ENCODE measurements at places on chromosomes 3 and 15.
A peak's percentile ranks its signal among the peaks of the same experiment; 100 is the strongest.

DNA sequence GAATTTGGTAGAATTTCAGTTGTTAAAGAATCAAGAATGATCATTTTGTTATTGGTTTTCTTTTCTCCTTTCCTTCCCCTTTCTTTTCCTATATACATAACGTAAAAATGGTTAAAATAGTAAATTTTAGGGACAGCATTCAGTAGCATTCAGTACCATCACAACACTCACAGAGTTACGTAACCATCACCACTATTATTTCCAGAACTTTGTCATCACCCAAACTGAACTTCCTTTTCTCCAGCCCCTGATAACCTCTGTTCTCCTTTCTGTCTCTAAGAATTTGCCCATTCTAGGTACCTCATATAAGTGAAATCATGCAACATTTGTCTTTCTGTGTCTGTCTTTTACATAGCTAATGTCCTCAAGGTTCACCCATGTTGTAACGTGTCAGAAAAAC, 165.3 kb downstream of the AKAP13 start:
- H3K36me3 ChIP-seq, result peaks cover 5% of the 10 kb centered on the region
- H3K4me1 ChIP-seq, result peaks cover 58% of the 10 kb centered on the region

DNA sequence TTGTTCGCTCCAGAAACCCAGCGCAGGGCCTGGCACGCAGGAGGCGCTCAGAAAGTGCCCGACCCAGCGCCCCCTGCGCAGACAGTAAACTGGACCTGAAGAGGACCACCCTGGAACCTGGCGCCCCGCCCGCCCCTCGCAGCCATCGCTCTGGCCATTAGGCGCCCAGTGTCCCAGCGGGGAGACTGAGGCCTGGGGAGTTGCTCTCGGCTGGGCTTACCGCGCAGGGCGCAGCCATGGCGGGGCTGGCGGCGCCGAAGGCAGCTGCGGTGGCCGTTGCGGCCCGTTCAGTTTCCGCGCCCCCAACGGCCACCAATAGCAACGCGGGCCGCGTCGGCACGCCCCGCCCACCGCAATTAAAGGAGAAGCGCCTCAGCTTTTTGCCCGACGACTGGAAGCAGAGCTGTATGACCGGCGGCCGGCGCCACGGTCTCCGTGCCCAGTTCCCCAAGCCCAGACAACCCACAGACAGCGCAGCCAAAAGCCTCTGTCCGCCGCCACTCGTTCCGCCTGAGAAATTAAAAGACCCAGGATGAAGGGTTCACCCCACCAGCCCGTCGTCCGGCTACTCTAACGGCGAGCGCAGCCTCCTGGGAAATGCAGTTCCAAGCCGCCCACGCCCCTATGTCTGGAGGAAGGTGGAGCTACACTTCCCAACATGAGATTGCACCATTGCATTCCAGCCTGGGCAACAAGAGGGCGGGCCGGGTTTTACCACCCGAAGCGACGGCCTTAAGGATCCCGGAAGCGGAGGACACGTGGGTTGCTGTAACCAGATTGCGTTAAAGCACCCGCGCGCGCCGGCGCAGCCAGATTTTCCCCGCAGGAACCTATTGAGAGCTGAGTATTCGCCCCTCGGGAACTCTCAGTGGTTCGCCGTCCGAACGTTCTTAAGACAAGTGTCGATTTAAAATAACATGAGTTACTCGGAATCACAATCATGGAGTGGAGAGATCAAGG, at the start of gene POC1A:
POC1A (minus strand) TSS at position 289 of the 960 bp plus-strand sequence; CDS start at position 238, 51 bp downstream.
- H3K4me3 ChIP-seq, result peak within 1 kb of the TSS; percentile 85
- peak; percentile 94 for DNase-seq
- H3K36me3 ChIP-seq, result no peaks in the 10 kb centered on the region
- H3K27me3 ChIP-seq, result no peaks in the 10 kb centered on the region
- peak within 1 kb of the TSS; percentile 88 for H3K27ac ChIP-seq

- H3K4me1 ChIP-seq, result peaks cover 8% of the 10 kb centered on the region
- H3K27ac ChIP-seq, result peak overlapping the region; percentile 99
- no peaks in the 10 kb centered on the region for H3K27me3 ChIP-seq
- peaks cover 6% of the 10 kb centered on the region for H3K36me3 ChIP-seq
Measured at GRCh38 chr15:60392986-60393790, 4.6 kb downstream of the ANXA2 start.

DNA sequence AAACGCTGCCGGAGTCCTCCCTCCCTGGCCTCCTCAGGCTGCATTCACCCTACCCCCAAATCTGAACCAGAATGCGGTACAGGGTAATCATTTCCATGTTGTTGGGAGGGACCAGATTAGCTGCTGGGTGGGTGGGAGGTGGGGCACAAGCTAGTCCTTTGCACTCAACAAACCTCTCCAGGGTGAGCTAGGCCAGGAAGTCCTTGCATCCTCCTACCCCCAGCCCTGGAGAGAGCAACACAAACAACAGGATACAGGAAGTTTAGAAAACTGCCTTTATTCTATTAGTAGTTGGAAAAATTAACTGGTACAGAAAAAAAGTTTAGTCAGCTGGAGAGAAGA, 702 bp upstream of the GPX1 start:
- H3K4me3 ChIP-seq, result peak overlapping the region; percentile 51
- H3K36me3 ChIP-seq, result peaks cover 75% of the 10 kb centered on the region
- DNase-seq, result no peak
- peak overlapping the region; percentile 91 for H3K27ac ChIP-seq

- no peaks in the 10 kb centered on the region for H3K36me3 ChIP-seq
- H3K27me3 ChIP-seq, result no peaks in the 10 kb centered on the region
- no peak overlapping the region for H3K4me3 ChIP-seq
- no peak for DNase-seq
- no peak overlapping the region for H3K27ac ChIP-seq
Measured at GRCh38 chr3:14438262-14438661, 35.9 kb downstream of the SLC6A6 start.

GRCh38 chr3:116276675-116277074, 168.6 kb downstream of the LSAMP start:
- DNase-seq, result no peak
- no peak overlapping the region for H3K4me3 ChIP-seq
- H3K27me3 ChIP-seq, result no peaks in the 10 kb centered on the region
- H3K36me3 ChIP-seq, result no peaks in the 10 kb centered on the region
- no peaks in the 10 kb centered on the region for H3K4me1 ChIP-seq

GRCh38 chr3:49826016-49826415, 12.3 kb upstream of the UBA7 start:
- H3K36me3 ChIP-seq, result no peaks in the 10 kb centered on the region
- no peak overlapping the region for H3K4me3 ChIP-seq
- no peaks in the 10 kb centered on the region for H3K27me3 ChIP-seq

DNA sequence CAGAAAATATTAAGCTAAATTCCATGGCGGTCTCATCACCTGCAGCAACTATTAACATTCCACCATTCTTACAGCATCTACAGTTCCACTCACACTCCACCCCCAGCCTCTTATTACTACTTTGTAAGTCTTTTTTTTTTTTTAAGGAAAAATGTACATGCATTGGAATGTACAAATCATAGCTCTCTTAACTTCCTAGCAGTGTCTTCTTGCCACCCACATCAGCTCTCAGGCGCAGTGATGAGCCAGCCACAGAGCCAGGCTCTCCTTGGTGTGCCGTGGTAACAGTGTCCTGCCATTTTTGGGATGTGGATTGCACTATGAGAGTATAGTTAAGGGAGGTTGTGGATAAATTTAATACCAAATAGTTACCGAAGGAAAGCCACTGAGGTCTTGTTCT, 17.8 kb downstream of the ABHD17C start:
- no peaks in the 10 kb centered on the region for H3K36me3 ChIP-seq
- no peaks in the 10 kb centered on the region for H3K4me1 ChIP-seq
- H3K27me3 ChIP-seq, result no peaks in the 10 kb centered on the region
- H3K27ac ChIP-seq, result no peak overlapping the region
- no peak for DNase-seq

GRCh38 chr3:181771120-181771519, 59.4 kb downstream of the SOX2 start:
- H3K4me3 ChIP-seq, result no peak overlapping the region
- H3K36me3 ChIP-seq, result no peaks in the 10 kb centered on the region
- no peak for DNase-seq
- no peak overlapping the region for H3K27ac ChIP-seq
- H3K27me3 ChIP-seq, result no peaks in the 10 kb centered on the region

- no peak overlapping the region for H3K4me3 ChIP-seq
- no peak for DNase-seq
- no peaks in the 10 kb centered on the region for H3K4me1 ChIP-seq
- H3K27ac ChIP-seq, result no peak overlapping the region
- no peaks in the 10 kb centered on the region for H3K27me3 ChIP-seq
- no peaks in the 10 kb centered on the region for H3K36me3 ChIP-seq
Measured at GRCh38 chr3:6097556-6097955, 763.4 kb upstream of the GRM7 start.

GRCh38 chr3:4492208-4493013, 737 bp upstream of the ITPR1 start:
- DNase-seq, result peak; percentile 30
- peak overlapping the region; percentile 84 for H3K4me3 ChIP-seq
- peaks cover 16% of the 10 kb centered on the region for H3K4me1 ChIP-seq
- H3K27me3 ChIP-seq, result no peaks in the 10 kb centered on the region
- no peaks in the 10 kb centered on the region for H3K36me3 ChIP-seq
- peak overlapping the region; percentile 56 for H3K27ac ChIP-seq

GRCh38 chr3:63921741-63922482, 9.7 kb upstream of the SCAANT1 start:
- no peak for DNase-seq
- H3K27me3 ChIP-seq, result no peaks in the 10 kb centered on the region
- H3K4me1 ChIP-seq, result peaks cover 15% of the 10 kb centered on the region
- no peak overlapping the region for H3K27ac ChIP-seq

GRCh38 chr3:19738846-19739245, 195.2 kb downstream of the EFHB start:
- H3K27me3 ChIP-seq, result no peaks in the 10 kb centered on the region
- H3K4me3 ChIP-seq, result no peak overlapping the region
- H3K4me1 ChIP-seq, result no peaks in the 10 kb centered on the region
- DNase-seq, result no peak
- no peak overlapping the region for H3K27ac ChIP-seq

DNA sequence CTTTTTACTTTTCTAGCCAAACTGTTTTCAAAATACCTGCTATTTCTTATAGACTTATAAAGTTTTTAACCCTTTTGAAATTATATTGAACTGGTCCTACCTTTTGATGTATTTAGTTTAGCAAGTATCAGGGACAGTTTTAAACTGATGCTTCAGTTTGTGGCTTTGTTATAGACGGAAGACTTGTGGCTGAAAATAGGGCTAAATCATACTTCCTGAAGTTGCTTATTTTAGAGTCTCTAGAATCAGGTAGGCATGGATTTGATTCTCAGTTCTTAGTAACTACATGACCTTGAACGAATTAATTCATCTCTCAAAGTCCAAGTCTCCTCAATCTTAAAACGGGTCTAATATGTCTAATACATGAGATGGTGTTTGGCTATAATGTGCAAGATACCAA, 322.8 kb downstream of the RAP2B start:
- no peaks in the 10 kb centered on the region for H3K36me3 ChIP-seq
- H3K27ac ChIP-seq, result no peak overlapping the region
- no peak for DNase-seq
- H3K4me1 ChIP-seq, result no peaks in the 10 kb centered on the region
- no peaks in the 10 kb centered on the region for H3K27me3 ChIP-seq

GRCh38 chr15:48402427-48403177, 71.4 kb downstream of the DUT start:
- no peaks in the 10 kb centered on the region for H3K27me3 ChIP-seq
- peaks cover 35% of the 10 kb centered on the region for H3K4me1 ChIP-seq
- no peaks in the 10 kb centered on the region for H3K36me3 ChIP-seq
- H3K27ac ChIP-seq, result no peak overlapping the region
- no peak overlapping the region for H3K4me3 ChIP-seq

DNA sequence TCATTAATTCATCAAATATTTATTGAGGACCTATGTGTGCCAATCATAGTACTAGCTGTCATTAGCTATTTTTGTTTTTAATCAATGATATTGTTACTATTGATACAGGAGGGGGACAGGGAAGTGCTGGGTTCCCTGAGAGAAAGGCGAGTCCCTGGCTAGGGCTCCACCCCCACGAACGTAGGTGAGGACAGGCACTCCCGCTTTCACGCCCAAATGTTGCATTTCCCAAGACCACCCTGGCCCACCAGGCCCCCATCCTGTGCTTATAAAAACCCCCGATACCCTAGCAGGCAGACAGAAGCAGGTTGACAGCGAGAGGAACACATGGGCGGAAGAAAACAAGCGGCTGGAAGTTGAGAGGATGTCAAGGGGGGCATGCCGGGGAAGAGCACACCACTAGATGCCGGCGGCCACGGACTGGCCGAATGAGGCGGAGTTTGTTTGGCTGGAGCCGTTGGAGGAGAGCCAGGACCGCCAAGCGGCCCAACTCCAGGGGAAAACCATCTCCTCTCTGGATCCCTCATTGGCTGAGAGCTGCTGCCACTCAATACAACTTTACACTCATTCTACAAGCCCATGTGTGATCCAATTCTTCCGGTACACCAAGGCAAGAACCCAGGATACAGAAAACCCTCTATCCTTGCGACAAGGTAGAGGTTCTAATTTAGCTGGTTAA, 798.7 kb upstream of the SEMA6D start:
- DNase-seq, result no peak
- no peaks in the 10 kb centered on the region for H3K36me3 ChIP-seq
- no peaks in the 10 kb centered on the region for H3K27me3 ChIP-seq
- H3K27ac ChIP-seq, result no peak overlapping the region
- H3K4me1 ChIP-seq, result no peaks in the 10 kb centered on the region

GRCh38 chr15:89205991-89206585, 15.3 kb downstream of the RLBP1 start:
- H3K27ac ChIP-seq, result no peak overlapping the region
- DNase-seq, result no peak
- H3K4me1 ChIP-seq, result no peaks in the 10 kb centered on the region
- H3K36me3 ChIP-seq, result no peaks in the 10 kb centered on the region
- no peaks in the 10 kb centered on the region for H3K27me3 ChIP-seq

DNA sequence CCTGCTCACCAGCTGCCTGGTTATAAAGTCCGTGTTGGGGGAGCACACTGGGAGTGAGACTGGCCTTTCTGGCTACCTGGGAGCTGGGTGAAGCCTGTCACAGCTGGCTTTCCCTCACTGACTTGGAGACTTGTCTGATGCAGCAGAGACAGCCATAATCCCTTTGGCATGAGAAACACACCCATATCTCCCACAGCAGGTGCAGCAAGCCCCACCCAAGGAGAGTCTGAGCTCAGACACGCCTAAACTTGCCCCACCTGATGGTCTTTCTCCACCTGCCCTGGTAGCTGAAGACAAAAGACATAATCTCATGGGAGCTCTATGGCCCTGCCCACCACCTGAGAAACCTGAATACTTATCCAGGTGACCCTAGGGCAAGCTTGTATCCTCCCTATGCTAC, 54.8 kb downstream of the NMD3 start:
- H3K27me3 ChIP-seq, result no peaks in the 10 kb centered on the region
- no peak overlapping the region for H3K4me3 ChIP-seq
- no peak overlapping the region for H3K27ac ChIP-seq
- no peaks in the 10 kb centered on the region for H3K4me1 ChIP-seq
- no peaks in the 10 kb centered on the region for H3K36me3 ChIP-seq

GRCh38 chr15:51724673-51725072, 12.8 kb downstream of the LYSMD2 start:
- no peak overlapping the region for H3K27ac ChIP-seq
- H3K4me3 ChIP-seq, result no peak overlapping the region
- no peaks in the 10 kb centered on the region for H3K36me3 ChIP-seq

- no peaks in the 10 kb centered on the region for H3K27me3 ChIP-seq
- no peak for DNase-seq
- H3K4me1 ChIP-seq, result no peaks in the 10 kb centered on the region
Measured at GRCh38 chr3:41259449-41260062, 60.3 kb downstream of the CTNNB1 start.

- no peak for DNase-seq
- no peaks in the 10 kb centered on the region for H3K36me3 ChIP-seq
- H3K27me3 ChIP-seq, result no peaks in the 10 kb centered on the region
Measured at GRCh38 chr3:123346021-123346420, 102.9 kb downstream of the ADCY5 start.
